Activated CD4-positive, CD25-positive, alpha-beta regulatory T cell treated with anti-CD3 and anti-CD28 coated beads, Interleukin-2, amount 50 U/mL, for 16 hours (primary cell): ENCODE measurements at places on chromosomes 2 and 18.

GRCh38 chr18:73711256-73711655, 436.4 kb downstream of the FBXO15 start:
- DNase-seq: no peak

DNA sequence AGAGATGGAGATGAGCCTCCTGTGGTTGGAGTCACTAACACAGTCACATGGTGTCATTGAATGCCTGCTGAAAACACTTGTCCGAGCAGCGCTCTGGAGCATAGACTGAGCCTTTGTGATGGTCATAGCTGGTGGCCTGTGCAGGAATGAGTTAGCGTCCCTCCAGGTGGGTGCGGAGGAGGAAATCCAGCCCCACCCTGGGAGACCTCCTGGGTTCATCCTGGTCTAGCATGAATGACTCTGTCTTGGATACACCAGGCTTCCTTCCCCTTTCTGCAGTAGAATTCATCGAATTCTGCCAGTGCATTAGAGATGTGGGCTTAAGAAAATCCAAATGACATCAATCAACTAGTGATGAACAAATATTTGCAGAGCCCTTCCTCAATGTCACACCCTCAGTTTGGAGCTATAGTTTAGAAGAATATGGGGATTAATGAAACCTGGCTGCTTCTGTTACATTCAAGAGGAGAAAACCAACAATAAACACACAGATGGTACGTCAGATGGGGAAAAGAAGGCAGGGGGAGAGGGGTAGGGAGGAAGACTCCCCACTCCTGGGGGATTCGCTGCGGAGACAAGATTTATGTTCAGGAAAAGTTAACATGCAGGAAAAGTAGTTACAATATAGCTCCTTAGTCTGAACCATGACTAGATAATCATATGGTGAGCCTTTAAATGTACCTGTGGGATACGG, 136.7 kb downstream of the DDX1 start:
- DNase-seq: no peak

GRCh38 chr2:233912691-233913423, 4.3 kb upstream of the TRPM8 start:
- DNase-seq: no peak

DNA sequence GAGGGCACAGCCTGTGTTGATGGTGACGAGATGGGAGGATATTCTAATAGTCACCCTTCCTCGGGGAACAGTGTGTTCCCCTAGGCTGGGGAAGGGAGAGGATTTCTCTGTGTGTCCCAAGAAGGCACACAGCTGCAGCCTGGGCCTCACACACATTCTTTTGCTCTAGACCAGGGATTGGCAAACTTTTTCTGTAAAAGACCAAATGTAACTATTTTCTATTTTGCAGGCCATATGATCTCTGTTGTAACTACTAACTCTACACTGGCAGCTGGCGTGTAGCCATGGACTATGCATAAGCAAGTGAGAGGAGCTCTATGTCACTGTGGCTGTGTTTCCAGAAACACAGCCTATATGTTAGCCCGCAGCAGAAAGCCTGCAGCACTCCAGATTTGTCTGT, 65.8 kb downstream of the ARHGAP28 start:
- DNase-seq: no peak

GRCh38 chr2:100900156-100900795, 80.3 kb downstream of the NPAS2 start:
- DNase-seq: no peak

GRCh38 chr2:109253217-109253616, 124.2 kb downstream of the SH3RF3 start:
- no peak for DNase-seq

DNA sequence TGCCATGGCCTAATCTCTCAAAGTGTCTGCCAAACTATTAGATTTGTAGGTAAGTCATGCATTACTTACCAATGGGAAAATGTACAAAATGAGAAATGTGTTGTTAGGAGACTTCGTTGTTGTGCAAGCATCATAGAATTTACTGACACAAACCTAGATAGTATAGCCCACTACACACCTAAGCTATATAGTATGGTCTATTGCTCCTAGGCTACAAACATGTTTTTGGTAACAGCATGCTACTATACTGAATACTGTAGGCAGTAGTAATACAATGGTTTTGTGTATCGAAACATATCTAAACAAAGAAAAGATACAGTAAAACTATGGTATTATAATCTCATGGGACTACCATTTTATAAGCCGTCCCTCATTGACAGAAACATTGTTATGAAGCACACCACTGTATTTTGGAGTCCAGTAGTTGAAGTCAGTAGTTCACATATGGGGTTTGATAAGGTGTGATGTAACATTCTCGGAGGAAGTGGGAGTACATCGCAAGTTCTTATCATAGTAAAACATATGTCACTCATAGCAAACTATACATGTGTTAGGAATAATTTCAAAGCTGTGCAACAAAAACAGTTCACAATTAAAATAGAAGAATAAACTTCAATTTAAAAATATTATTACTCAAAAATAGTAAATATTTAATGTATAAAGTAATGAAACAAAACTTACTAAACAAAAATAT, 12.0 kb upstream of the GTF2A1L start:
- DNase-seq: no peak

DNA sequence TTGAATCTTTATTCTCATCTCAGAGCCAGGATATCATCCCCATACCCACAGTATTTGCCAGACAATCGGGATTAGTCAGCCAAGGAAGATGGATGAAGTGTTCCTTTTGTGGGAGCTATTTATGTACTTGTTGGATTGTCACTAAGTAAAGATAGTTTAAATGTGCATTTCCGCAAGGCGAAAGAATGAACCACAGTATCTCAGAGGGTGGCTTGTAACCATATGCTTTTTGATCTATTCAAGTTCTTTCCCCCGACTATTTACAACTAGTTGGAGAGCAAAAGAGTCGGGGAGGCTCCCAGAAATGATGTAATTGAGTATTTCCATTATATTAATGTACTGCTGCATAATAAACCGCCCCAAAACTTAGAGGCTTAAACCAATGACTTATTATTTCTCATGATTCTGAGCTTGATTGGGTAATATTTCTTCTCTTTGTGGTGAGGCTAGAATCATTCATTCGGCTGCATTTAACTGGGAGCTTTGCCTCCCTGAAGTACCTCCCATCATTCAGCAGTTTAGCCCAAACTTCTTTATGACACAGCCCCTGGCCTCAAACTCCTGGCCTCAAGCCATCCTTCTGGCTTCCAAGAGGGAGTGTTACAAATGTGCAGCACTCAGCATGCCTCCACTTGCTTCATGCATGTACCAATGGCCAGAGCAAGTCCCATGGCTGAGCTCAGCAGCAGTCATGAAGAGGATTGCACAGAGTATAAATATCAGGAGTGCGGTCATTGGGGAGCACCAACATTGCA, 423.7 kb downstream of the METTL4 start:
- DNase-seq: no peak
